ENCODE measurements at places on chromosomes 16 and 17. TPM values are rescaled to one million over a fixed set of nuclear protein-coding genes. Genes with fewer than 3 reads are reported as not detected.

- no peak overlapping the region for H3K4me3 ChIP-seq
- no peak for DNase-seq
- peaks cover 4% of the 10 kb centered on the region for H3K4me1 ChIP-seq
- H3K36me3 ChIP-seq: no peaks in the 10 kb centered on the region
Observed at GRCh38 chr17:68775969-68776368, 174.8 kb upstream of the FAM20A start.

- H3K4me3 ChIP-seq: no peak overlapping the region
- DNase-seq: peak; percentile 10
- H3K36me3 ChIP-seq: no peaks in the 10 kb centered on the region
Observed at GRCh38 chr17:5592382-5592781, 8.1 kb upstream of the NLRP1 start.

Gene SLFN14
- not detected for polyA plus RNA-seq

Gene ITGA2B
- 0.22 TPM for polyA plus RNA-seq

Gene KRTAP3-2
- polyA plus RNA-seq: not detected

All from liver (tissue), 10 donors.